ENCODE measurements at places on chromosomes 7 and 10. TPM values are rescaled to one million over a fixed set of nuclear protein-coding genes. Genes with fewer than 3 reads are reported as not detected.

PRRT4 gene
- total RNA-seq = 0.27 TPM

SHTN1 gene
- not detected for total RNA-seq

OR2A5 gene
- total RNA-seq = not detected

GNAT3 gene
- total RNA-seq = not detected

SYT15 gene
- total RNA-seq = 1.4 TPM

MKI67 gene
- total RNA-seq = 367 TPM

ANKRD2 gene
- total RNA-seq = 0.39 TPM

LARP4B gene
- 87.4 TPM for total RNA-seq

FAM25A gene
- total RNA-seq = not detected

CYP2C19 gene
- total RNA-seq = not detected

POR gene
- 40.9 TPM for total RNA-seq

ALOX5 gene
- total RNA-seq = 1.7 TPM

C10orf90 gene
- not detected for total RNA-seq

PON1 gene
- total RNA-seq = not detected

GRM3 gene
- not detected for total RNA-seq

ZNF487 gene
- total RNA-seq = 2.7 TPM

MSS51 gene
- 3.7 TPM for total RNA-seq

STOX1 gene
- total RNA-seq = 0.84 TPM

FAM13C gene
- not detected for total RNA-seq

LAMB4 gene
- total RNA-seq = not detected

CAMK2B gene
- total RNA-seq = 0.32 TPM

Measured in activated naive CD4-positive, alpha-beta T cell treated with anti-CD3 and anti-CD28 coated beads, Interleukin-2, amount 50 U/mL, for 72 hours (primary cell).